Stimulated activated CD4-positive, alpha-beta T cell treated with anti-CD3 and anti-CD28 coated beads, Interleukin-4, amount 100 ng/mL, for 48 hours (primary cell): ENCODE measurements at places on chromosomes 16 and 17.

- no peak for DNase-seq
These were observed 300.5 kb downstream of the CPPED1 start for GRCh38 chr16:12503191-12503590.

GRCh38 chr17:82152556-82153294, 54.7 kb upstream of the FASN start:
- no peak for DNase-seq

GRCh38 chr16:79317026-79317425, 283.5 kb downstream of the MAF start:
- no peak for DNase-seq

DNA sequence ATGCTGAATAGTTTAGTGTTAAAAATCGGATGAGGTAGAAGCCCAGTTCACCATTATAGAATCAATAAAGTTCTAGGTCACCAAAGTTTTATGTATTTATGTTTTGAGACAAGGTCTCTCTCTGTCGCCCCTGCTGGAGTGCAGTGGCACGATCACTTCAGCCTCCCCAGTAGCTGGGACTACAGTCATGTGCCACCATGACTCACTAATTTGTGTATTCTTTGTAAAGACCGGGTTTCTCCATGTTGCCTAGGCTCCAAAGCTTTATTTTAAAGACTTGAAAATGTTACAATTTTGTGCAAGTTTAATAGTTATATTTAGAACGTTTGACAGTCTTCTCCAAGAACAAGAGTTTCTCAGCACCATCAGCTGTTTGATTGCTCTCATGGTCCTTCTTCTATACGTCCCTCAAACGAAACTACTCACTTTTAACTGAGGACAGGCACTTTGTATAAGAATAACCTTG, 32.1 kb downstream of the NDE1 start:
- peak; percentile 32 for DNase-seq

DNA sequence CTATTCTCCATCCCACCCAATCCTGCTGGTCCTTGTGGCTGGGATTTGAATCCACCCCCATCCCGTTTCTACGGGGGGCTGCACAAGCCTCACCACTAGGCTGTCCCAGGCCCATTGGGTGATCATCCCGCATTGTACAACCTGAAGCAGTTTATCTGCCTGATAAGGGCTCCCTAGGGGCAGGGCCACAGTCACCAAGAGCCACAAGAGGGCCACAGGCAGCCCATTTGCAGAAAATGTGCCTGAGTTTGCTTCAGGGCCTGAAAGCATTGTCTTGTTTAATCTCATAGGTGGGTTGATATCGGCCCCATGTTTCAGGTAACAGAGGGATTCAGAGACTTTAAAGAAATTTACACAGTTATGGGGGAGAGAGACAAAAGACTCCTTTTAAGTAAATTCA, 245.0 kb downstream of the CPPED1 start:
- DNase-seq, result no peak

DNA sequence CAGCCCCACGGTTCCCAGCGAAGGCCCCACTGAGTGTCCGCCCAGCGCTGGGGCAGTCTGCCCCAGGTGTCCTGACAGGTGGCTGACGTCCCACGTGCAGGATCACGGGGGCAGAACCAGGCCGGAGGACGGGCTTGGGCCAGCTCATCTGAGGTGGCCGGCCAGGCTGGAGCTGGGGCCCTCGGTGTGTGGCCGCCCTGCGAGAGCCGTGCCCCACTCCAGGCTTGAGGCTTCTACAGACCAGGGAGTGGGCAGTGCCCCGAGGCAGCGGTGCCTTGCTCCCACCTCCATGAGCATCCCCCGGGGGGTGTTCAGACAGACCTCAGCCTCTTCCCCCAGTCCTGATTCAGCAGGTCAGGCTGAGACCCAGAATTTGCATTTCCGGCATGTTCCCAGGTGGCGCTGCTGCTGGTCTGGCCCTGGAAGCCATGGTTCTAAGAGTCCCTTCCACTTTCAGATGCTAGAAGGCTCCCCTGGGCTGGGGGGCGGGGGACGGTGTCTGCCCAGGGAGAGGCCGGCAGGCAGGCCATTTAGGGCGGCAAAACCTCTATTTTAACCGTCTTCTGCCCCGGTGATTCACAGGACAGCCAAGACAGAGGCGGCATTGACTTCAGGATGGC, 35.4 kb upstream of the PABPN1L start:
- DNase-seq, result no peak

DNA sequence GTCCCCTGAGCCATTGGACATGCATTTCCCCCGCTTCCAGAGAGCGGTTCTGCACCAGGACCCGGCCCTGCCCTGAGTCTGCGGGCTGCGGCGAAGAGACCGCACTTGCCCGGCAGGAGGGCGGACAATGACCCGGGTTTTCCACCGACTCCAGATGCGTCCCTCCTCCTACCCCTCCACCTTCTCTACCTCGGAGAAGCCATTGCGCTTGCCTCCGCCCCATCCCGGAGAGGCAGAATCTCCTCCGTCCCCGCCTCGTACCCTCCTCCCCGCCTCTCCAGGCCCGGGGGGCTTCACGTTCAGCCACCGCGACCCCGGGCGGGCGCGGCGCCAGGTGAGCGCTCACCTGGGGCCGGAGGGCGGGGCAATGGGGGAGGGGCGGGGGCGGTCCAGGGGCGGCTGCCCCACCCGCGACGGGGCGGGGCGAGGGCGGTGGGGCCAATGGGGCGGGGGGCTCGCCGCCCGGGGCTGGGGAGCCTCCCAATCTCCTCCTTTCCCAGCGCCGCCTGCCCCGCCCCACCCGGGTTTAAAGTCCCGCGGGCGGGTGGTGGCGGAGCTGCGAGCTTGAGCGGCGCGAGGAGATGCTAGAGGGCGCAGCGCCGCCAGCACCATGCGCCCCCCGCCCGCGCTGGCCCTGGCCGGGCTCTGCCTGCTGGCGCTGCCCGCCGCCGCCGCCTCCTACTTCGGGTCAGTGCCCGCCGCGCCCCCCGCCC, at the start of gene WNT9B:
TSS of gene WNT9B (plus strand) at position 555 of the 713 bp plus-strand sequence. CDS start at position 611, 56 bp downstream.
- DNase-seq, result no peak

DNA sequence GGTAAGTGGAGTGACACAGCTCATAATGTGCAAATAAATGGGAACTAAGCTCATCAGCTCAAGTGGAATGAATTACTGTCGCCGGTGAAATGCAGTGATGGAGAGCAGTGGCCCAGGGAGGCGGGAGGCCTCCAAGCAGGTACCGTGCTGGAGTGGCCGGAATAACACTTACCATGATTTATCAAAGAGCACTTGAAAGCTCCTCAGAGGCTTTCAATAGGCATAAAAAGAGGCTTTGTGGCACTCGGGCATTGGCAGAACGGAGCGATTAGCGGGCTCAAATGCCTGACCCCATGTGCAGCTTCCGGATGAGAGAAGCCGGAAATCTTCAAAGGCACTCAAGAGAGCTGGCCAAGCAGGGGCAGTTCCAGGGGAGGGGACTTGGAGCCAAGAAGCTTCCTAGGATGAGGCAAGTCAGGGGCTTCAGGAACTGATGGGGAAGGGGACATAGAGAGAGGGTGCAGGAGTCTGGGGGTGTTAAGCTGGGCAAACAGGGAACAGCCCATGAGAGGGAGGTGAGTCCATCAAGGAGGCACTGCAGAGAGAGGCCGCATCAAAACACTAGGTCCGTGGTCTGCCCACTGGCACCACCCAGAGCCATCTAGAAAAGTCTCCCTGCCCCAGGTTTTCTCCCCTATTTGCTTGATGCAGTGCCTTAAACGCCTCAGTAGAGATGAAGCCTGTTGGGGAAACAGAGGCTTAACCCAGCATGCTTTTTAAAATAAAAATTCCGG, 144.0 kb upstream of the IRX6 start:
- DNase-seq, result no peak

DNA sequence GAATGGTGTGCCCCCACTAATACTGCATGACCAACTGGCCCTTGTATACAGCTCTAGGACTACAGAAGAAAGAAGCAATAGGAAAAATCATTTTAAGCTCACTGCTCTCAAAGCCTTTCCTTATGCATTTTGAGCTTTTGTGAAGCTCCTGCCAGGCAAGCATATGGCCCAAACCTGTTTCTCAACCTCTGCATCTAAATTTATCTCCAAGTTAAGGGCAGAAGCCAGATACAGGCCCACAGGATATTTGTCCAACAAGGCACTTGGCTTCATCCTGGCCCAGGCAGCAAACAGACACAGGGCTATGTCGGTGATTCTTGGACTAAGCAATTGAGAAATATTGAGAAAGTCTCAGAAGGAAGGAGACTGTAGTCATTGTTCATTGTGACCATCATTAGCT, 43.9 kb downstream of the CCT6B start:
- no peak for DNase-seq

- DNase-seq, result peak; percentile 55
These were observed 186.0 kb upstream of the TNRC6C start for GRCh38 chr17:77772461-77772897.

DNA sequence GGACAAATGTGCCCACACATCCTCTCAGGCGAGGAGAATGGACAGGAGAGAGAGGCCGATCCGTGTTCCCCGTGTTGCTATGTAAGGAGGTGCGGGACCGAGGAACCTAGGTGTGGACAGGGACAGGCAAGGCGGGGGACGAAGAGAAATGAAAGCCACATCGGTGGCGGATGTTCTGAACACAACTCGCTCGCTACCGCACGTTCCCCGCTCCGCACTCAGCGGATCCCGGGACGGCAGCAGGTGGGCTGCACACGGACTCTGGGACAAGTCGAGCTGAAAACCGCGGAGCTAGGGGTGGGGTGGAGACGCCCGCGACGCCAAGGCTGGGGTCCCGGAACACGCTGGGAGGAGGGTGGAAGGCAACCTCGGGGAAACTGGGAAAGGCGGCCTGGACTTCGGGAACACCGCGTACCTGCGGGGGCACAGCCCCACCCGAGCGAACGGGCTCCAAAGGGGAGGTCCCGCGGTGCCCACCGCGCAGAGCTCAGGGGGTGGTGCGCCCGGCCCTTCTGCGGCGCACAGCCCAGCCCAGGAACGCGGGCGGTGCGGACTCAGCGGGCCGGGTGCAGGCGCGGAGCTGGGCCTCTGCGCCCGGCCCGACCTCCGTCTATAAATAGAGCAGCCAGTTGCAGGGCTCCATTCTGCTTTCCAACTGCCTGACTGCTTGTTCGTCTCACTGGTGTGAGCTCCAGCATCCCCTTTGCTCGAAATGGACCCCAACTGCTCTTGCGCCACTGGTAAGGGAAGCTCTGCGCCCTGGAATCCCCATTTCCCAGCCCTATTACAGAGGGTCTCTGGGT, at the start of gene MT1E:
TSS of gene MT1E (plus strand) at position 642 of the 803 bp plus-strand sequence. CDS start at position 713, 71 bp downstream.
- DNase-seq, result peak; percentile 67

- no peak for DNase-seq
These were observed 786.7 kb upstream of the EEF2KMT start for GRCh38 chr16:5884339-5884738.

GRCh38 chr16:67571464-67571863, 9.1 kb downstream of the CTCF start:
- DNase-seq, result no peak

DNA sequence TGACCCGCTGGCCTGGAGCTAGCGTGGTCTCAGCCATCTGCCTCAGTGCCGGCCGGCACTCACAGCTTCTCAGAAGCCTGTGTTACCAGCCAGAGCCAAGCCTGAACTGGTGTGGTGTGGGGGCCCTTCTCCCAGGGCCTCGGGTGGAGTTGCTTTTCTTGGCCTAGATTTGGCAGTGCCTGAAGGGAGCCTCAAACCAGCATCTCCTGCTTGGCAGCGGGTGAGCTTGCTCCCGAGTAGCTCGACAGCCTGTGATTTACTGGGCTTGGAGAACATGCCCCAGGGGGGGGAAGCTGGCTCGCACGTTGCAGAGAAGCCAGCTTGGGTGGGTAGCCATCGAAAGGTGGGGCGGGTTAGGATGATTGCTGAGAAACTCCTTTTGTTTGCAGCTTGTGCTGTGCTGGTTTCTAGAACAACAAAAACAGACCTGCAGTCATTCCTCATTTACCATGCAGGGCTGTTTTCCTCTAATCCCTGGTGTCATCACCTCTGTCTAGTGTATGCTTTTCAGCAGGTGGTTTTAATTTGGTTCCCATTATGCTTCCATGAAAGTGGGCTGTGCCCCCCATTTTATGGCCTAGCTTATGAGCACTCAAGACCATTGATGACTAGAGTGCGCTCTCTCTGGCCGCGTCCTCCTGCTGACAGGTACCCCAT, 42.2 kb downstream of the TBCD start:
- no peak for DNase-seq

DNA sequence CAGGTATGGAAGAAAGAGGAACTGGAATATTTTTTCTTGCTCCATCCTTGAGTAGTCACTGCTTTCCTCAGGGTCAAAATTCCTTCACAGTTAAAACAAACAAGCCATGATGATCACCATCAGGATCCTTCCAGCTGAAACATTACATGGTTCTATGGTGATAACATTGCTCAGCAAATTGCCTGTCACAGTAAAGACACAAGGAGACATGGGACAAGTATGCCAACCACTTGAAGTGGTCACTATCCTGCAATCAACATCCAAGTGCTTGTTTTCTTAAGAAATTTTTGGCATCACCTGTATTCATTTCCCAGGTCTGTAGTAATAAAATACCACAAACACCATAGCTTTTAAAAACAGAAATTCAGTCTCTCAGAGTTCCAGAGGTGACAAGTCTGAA, 662.2 kb downstream of the CDH8 start:
- no peak for DNase-seq

GRCh38 chr17:41624208-41625101, at the start of gene KRT17:
Gene KRT17, minus strand, starts transcription at chr17:41624575. Its CDS starts 66 bp downstream, at chr17:41624509.
- DNase-seq, result no peak

- DNase-seq, result no peak
These were observed 41.2 kb downstream of the TTC19 start for GRCh38 chr17:16040710-16041251.

DNA sequence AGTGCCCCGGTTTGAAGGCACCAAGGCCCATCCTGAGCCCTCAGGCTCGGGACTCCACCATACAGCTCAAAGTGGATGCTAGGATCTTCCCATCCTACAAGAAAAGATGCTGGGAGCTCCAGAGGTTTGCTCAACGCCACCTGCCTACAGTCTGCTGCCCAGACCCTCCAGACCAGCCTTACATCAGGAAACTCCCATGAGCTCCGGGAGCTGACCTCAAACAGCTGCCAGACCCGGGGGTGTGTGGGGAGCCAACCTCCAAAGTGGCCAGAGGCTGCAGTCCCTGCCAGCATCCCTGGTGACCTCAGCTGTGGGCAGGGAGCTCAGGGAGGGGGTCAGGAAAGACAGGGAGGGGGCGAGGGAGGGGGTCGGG, 43.8 kb downstream of the C16orf82 start:
- no peak for DNase-seq

GRCh38 chr17:70158180-70158579, 11.2 kb upstream of the KCNJ2 start:
- no peak for DNase-seq

DNA sequence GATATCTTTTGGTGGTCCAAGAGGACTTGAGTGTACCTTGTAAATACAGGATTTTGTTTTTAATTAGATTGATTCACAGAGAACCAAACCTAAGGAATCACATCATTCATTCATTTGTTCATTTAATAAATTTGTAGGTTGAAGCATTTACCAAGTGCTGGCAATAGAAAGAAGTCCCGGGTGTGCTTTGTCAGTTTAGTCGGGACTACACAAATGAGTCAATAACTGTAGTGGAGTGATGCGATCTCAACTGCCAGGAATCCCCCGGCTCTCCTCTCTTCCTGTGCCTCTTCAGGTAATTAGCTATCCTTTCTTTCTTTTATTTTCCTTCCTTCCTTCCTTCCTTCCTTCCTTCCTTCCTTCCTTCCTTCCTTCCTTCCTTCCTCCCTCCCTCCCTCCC, 1.4 kb upstream of the WWOX start:
- no peak for DNase-seq

GRCh38 chr17:61456061-61456681, 3.9 kb downstream of the TBX4 start:
- no peak for DNase-seq

GRCh38 chr17:73831699-73832098, 187.5 kb upstream of the SDK2 start:
- no peak for DNase-seq

- no peak for DNase-seq
These were observed 19.0 kb upstream of the EVPL start for GRCh38 chr17:76046064-76046463.

- DNase-seq, result no peak
These were observed 12.8 kb downstream of the METRNL start for GRCh38 chr17:83092186-83092585.
